Substantia nigra (tissue), 51 donors: ENCODE measurements at places on chromosomes 7 and 10.

GRCh38 chr7:53415816-53416215 lies 380.4 kb downstream of the POM121L12 start:
- no peak for DNase-seq

GRCh38 chr10:124646483-124647352 lies 97.5 kb downstream of the FAM53B start:
- peak; percentile 59 for DNase-seq

DNA sequence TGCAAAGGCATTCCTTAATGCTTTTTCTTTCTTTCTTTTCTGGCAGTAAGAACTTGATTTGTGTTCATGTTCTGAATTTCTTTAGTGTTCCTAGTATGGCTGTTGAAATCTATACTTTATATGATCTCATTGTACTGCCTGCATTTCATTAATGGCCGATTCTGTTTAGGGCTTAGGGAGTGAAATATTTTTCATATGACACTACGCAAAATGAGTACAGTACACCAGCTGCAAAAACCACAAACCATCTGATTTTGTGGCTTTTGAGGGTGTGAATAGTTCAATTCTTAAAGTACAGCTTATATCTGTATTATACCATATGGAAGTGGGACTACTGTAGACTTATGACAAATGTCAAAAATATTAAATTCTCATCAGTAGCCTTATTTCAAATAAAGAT lies 69.1 kb upstream of the FOXP2 start:
- DNase-seq = no peak

DNA sequence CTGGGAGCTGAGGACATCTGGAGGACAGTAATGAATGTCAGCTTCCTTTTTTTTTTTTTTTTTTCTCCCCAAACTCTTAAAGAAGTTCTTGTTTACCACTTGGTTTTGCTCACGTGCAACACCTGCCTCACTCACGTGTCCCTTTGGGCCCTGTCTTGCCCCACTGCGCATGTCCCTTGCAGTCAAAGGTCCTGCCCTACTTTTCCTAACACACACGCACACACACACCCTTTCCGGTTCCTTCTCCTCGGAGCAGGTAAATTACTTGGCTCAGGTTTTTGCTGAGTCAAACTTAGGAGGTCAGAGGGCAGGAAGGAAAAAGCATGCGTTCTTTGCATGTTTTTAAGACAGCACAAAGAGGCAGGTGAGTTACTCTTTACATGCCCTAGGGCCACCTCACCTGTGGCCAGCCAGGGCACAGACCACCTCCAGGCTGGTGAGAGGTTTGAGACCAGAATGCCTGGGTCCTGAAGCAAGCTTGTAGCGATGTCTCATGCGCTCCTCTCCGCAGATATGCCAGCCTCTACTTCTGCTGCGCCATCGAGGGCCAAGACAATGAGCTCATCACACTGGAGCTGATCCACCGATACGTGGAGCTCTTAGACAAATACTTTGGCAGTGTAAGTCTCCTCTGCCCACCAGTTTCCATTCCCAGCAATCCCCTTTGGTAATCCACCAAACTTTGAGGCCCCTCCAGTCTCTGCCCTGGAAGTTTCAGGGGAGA lies 2.8 kb downstream of the AP1S1 start:
- DNase-seq = no peak

GRCh38 chr10:21138769-21139340 lies 241.7 kb upstream of the NEBL start:
- no peak for DNase-seq
